ENCODE measurements at places on chromosomes 7 and 10.

DNA sequence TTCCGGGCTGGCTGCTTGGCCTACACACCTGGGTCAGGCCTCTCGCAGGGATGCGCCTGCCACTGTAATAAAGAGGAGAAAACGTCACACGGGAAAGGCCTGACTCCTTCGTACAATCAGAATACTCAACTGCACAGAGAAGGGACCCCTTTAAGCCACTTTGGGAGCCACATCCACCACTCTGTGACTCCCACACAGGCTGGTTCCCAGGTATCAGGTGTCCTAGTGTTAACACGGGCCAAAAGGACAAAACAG is 5.8 kb upstream of the ZNF736 start:
- DNase-seq: no peak

DNA sequence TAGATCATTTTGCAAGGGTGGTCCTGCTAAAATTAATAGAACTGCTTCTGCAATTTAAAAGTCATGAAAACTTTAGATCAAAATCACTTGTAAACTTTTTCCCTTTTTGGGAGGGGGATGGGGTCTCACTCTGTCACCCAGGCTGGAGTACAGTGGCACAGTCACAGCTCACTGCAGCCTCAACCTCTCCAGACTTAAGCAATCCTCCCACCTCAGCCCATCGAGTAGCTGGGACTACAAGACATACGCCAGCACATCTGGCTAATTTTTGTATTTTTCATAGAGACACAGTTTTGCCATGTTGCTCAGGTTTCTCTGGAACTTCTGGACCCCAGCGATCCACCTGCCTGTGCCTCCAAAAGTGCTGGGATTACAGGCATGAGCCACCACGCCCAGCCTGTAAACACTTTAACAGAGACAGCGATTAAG is 79.7 kb downstream of the LRRC17 start:
- DNase-seq: no peak

DNA sequence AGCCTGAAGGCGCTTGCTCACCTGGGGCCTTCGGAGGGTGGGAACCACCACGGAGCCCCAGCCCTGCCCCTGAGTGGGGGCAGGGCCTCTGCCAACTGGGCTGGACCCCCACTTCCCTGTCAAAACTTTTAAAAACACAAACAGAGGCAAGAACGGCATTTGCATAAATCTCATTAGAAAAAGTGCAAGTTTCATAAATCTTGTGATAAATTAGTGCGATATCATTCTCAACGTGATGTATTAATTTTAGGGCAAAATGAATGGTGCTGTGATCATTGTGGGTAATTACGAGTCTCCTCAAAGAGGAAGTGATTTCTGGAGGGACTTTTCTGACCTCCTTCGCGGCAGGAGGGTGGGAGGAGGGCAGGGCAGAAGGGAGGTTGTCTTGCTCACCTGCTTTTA is 98.3 kb downstream of the CDH23 start:
- DNase-seq: no peak

GRCh38 chr10:123479640-123480039 is 186.5 kb upstream of the GPR26 start:
- no peak for DNase-seq

GRCh38 chr10:79405221-79405994 is 40.0 kb downstream of the ZCCHC24 start:
- no peak for DNase-seq

DNA sequence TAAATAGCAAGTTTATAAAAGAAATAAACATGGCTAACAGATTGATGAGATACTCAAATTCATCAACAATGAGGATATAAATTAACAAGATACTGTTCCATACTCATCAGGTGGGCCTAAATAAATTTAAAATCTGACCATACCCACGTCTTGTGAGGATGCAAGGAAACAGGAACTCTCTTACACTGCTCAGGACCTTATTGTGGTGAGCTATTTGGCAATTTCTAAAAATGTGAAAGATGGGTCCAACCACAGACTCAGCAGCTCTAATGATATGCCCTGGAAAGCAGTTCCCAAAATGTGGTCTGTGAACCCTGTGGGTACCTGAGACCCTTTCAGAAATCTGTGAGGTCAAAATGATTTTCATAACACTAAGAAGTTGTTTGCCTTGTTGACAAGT is 21.5 kb downstream of the RPP38 start:
- no peak for DNase-seq

DNA sequence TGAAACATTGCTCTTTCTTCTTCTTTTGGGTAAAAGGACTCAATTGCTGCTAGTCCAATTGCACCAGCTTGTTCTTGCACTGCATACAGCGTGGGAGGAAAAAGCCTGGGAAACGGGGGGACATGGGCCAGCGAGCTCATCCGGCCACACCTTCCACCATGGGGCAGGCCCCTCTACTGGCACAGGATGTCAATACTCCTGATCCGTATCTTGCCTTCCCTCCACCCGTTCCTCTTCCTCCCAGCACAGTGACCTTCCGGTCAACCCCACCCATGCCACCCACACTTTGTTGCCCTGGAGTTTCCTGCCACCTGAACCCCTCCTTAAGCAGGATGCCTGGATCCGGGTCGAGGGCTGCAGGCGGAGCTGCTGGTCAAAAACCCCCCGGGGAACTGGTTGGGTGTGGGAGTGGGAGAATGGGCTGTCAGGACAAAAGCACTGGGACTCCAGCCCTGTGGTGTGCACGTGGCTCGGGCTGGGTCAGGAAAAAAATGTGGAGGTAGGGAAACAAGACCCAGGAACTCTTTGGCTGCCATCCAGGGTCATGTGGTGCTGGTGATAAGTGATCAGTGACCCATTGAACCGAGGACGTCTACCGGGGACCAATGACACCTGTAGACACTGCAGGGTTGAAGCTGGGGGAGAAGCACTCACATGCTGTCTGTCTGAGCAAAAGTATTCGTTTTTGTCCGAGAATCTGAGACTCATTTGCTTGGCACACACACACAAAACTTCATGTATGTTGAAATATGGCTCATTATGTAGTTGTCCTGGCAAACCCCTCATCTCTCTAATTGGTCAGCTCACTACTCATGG is 8.1 kb downstream of the IL2RA start:
- DNase-seq: no peak

- no peak for DNase-seq
Measured at GRCh38 chr7:51316262-51316665, 345 bp downstream of the COBL start.

- no peak for DNase-seq
Measured at GRCh38 chr10:32995066-32995622, 37.1 kb upstream of the ITGB1 start.

DNA sequence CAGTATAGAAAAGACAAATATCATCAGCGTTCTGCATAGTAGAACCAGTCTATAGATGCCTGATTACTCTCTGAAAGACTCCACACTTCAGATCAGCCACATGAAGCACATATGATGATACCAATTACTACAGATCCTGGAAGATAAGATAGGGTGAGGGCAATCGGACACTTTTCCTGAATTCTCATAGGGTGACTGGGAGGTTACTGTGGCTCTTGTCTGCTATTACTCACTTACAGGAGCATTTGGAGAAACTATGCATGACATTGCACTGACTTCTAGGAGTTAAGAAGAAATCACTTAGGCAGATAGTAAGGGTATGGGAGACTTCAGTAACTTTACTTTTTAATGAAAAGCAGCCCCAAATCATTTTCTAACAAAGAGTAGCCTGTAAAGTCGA is 1140.9 kb downstream of the XPNPEP1 start:
- DNase-seq: no peak

- DNase-seq: no peak
Measured at GRCh38 chr10:43078986-43079273, 2.1 kb downstream of the RET start.

- no peak for DNase-seq
Measured at GRCh38 chr10:68684413-68684812, 36.6 kb upstream of the CCAR1 start.

DNA sequence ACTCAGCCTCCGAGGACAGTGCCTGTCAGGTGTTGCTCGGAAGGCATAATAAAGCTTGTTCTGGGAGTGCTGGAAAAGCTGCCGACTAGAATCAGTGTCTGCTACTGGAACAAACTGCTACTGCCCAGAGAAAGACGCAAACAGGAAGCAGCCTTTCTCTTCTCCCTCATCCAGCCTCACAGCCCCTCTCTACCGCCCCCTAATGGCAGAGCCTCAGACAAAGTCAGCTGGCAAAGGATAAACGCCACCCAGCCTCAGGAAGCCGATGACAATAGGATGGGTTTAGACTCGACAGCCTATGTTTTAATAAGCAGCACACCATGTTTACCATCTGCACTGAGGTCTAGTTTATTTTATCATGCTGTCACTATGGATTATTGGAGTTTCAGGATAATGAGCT is 169.5 kb upstream of the LYZL1 start:
- no peak for DNase-seq
